ENCODE measurements at places on chromosomes 2 and 18.

DNA sequence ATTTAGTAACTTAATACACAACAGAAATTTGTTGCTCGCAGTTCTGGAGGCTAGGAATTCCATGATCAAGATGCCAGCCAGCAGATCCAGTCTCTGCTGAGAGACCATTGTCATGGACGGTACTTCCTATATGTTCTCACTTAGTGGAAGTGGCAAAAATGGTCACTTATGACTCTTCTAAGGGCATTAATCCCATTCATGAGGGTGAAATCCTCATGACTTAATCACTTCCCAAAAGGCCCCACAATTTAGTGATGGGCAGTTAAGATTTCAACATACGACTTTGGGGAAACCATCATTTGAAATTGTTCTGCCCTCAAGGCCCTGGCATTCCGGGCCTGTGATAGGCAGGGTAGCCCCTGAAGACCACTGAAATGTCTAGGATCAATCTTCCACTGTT lies 23.0 kb downstream of the BZW1 start:
- no peak for DNase-seq

DNA sequence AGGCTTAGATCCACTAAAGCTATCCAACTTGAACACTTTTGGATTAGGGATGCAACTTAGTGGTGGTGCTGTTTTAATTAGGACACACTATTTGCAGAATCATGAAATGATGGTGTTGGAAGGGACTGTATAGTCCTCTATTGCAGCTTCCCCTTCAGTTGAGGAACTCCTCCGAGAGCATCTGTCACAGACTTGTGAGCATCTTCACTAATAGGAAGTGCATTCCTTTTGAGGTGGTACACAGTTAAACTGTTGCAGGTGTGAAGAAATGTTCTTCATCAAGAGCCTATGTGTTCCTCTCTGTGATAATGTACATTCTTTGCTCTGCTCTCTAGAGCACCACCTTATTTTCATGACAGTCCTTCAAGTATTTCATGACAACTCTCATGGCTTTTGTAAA lies 197.4 kb downstream of the CAMKMT start:
- no peak for DNase-seq

DNA sequence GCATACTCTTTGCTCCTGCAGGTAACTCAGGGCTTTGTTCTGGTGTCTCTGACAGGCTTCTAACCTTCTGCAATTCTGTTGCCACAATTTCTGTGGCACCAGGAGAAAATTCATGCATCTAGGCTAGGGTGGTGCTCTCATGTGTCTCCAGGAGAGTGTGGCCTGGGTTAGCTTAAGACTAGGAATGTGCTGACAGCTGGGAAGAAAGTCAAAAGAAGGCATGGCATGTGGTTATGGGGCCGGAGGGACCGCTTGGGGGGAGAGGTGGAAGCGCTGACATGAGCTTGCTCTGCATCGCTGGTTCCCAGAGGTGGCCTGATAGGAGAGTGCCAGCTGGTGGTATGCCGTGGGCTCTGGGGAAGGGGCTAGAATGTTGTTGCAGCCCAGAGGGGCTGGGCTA lies 173.3 kb upstream of the TNP1 start:
- DNase-seq, result no peak

GRCh38 chr2:120349440-120349921 lies 3.5 kb downstream of the INHBB start:
- no peak for DNase-seq

DNA sequence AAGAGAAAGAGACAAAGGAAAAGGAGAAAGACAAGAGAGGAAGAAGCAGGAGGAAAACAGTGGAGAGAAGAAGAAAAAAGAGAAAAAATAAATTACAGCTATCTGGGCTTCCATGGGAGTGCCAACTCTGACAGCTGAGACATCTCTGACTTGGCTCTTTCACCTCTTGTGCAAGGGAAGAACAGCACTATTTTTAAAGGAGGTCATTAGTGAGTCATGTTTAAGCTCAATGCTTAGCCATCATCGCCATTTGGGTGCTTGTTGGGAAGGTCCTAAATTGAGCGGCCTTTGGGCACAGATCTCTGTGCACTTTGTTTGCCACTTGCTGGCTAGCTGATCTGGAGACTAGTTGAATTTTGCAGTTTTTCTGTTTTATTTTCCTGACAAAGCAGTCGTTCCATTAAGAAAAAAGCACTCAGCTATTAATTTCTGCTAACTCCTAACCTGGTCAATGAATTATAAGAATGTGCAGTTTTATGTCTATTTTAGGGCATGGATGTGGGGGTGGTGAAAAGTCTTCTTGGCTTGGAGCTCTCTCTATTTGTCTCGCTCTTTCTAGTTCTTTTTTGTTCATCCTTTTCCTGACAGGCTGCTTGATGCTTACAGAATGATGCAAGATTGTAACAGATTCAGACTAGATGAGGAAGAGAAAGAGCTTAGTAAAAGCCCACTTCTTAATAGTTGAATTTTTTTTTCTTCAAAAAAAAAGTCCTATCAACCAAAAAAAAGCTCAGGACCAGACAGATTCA lies 231.5 kb downstream of the SLC8A1 start:
- peak; percentile 54 for DNase-seq

GRCh38 chr2:25419678-25420242 lies 78.0 kb upstream of the DNMT3A start:
- DNase-seq, result no peak

- no peak for DNase-seq
These were observed 76.4 kb upstream of the CD226 start for GRCh38 chr18:70024093-70024492.

- DNase-seq, result no peak
These were observed 72.0 kb downstream of the ARMC9 start for GRCh38 chr2:231270221-231271114.

DNA sequence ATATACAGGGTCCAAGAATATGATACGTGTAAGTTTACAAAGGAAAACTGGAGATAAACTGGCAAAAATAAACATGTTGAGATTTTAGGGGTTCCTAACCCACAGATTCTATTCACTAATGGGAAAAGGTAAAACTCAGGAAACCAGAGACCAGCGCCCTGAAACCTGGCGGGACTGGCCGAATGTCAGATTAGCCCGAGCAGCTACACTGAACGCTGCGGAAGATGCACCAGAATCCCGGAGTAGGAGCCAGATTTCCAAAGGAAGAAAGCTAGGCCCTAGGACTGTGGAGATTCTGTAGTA lies 679 bp upstream of the WDR75 start:
- no peak for DNase-seq

GRCh38 chr2:107412981-107413380 lies 413.7 kb upstream of the RGPD4 start:
- peak; percentile 76 for DNase-seq

GRCh38 chr18:74331404-74331803 lies 15.8 kb downstream of the C18orf63 start:
- peak; percentile 40 for DNase-seq

GRCh38 chr2:223494496-223494895 lies 107.7 kb downstream of the SCG2 start:
- DNase-seq, result no peak

DNA sequence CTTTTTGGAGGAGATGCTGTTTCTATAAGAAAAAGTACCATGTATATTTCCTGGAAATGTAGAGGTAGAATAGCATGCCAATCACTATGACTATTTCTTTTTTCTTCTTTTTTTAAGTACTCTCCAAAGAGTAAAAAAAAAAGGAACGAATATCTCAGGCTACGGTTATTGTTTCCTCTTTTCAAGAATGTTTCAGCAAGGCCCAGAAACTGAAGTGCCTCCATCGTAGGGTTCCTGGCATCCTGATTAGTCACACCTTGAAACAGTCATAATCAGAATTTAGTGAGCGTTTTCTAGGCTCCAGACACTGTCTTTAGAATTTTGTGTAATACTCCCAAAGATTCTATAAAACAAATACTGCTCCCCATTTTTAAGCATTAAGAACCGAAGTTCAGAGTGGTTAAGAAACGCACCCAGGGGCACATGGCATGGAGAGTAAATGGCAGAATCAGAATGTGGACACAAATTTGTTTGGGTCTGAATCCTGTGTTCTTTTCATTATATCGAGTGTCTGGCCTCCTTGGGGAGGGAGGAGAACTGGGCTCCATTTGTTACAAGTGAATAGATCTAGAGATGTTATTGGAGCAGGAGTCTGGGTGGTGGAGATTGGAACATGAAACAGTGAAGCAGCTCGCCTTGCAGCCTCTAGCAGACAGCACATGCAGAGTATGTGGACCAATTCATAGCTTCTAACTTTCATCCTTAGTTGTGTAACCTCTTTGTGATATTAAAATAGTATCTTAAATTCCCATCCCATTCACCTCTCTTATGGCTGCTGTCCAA lies 26.7 kb downstream of the ZEB2 start:
- DNase-seq, result no peak

- DNase-seq, result no peak
These were observed 290.7 kb downstream of the SOX11 start for GRCh38 chr2:5982903-5983265.

GRCh38 chr2:241943961-241944575 lies 74.5 kb downstream of the RTP5 start:
- no peak for DNase-seq

GRCh38 chr2:6920743-6921064 lies 3.5 kb downstream of the RNF144A start:
- DNase-seq, result no peak

GRCh38 chr18:32383050-32383819 lies 87.4 kb downstream of the GAREM1 start:
- peak; percentile 83 for DNase-seq

GRCh38 chr2:233856184-233856583 lies 1.8 kb upstream of the HJURP start:
- DNase-seq, result no peak

GRCh38 chr2:118993392-118993752 lies 51.4 kb downstream of the MARCO start:
- no peak for DNase-seq

DNA sequence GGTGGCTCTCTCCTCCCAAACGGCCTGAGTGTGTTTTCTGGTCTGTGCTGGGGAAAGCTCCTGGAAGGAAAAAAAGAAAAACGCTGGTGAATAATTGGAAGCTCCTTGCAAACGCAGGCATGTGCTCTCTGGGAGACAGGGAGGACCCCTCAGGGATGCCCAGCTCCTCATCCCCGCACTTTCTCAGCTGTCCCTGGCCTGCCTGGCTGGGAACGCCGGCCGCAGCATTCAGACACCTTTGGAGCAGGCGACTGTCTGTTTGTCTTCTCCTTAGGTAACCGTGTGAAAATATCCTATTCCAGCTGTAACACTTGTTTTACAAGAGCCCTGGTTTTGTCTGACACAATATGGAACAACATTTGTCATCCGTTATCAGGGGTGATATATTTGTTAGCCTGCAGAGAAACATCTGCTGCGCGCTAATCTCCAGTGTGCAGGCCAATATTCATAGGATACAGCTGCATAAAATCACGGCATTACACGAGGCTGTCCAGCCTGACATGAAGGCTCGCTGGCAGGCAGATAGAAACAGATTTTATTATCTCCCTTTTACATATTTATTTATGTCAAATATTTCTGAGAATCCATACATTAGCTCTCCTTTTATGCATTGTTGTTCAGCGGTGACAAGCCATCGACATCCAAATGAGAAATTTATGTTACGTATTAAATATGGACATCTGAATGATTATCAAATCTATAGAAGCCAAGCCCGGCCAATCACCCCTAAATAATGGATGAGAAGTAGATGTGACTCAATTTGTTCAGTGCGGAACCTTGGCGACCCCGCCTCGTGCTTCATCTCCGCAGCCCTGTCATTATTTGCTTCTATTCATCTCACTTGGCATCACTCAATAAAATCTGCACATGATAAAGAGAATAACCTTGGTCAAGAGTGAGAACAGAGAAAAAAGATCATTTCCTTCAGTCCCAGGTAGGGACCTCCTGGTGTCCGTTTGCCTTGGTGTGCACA lies 675.1 kb upstream of the SALL3 start:
- DNase-seq, result no peak

- DNase-seq, result peak; percentile 71
These were observed 18.6 kb downstream of the ERMN start for GRCh38 chr2:157307021-157307420.

GRCh38 chr2:225779829-225780228 lies 380.3 kb downstream of the NYAP2 start:
- peak; percentile 23 for DNase-seq

GRCh38 chr2:54386585-54386984 lies 69.5 kb upstream of the SPTBN1 start:
- DNase-seq, result no peak

DNA sequence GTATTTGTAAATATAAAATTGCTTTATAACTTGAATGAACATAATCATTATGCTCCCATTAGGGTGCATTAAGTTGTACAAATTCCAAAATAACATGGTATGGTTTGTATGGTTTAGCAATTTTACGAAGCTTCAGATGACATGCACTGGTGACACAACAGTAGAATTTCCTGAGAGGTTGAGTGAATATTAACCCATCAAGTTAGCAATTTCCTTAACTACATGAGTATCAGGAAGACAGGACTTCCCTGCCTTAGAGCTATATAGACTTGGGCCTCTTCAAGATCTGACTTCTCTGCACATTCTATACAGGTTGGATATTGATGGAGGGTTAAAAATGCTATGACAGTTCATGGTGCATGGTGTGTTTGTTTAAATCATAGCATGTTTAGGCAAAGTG lies 60.2 kb downstream of the ZC3H6 start:
- no peak for DNase-seq

- DNase-seq, result no peak
These were observed 63.6 kb upstream of the PGAP1 start for GRCh38 chr2:196990092-196990491.

GRCh38 chr18:11500153-11501122 lies 109.0 kb upstream of the SLC35G4 start:
- peak; percentile 95 for DNase-seq

DNA sequence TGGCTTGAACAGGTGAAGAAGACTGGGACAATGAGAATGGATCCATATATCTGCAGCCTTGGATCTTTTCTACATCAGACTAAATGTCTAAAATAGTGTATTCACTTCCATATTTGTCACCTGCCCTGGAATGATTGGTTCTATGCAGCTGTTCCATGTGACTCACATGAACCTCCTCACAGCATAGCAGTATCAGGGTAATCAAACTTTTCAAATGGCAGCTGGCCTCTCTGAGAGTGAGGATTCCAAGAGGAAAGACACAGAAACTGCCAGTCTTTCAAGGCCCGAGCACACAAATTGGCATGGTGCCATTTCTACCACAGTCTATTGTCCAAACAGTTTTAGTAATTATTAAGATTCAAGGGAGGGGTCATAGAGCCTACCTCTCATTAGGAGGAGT lies 859.3 kb downstream of the BCL11A start:
- no peak for DNase-seq

DNA sequence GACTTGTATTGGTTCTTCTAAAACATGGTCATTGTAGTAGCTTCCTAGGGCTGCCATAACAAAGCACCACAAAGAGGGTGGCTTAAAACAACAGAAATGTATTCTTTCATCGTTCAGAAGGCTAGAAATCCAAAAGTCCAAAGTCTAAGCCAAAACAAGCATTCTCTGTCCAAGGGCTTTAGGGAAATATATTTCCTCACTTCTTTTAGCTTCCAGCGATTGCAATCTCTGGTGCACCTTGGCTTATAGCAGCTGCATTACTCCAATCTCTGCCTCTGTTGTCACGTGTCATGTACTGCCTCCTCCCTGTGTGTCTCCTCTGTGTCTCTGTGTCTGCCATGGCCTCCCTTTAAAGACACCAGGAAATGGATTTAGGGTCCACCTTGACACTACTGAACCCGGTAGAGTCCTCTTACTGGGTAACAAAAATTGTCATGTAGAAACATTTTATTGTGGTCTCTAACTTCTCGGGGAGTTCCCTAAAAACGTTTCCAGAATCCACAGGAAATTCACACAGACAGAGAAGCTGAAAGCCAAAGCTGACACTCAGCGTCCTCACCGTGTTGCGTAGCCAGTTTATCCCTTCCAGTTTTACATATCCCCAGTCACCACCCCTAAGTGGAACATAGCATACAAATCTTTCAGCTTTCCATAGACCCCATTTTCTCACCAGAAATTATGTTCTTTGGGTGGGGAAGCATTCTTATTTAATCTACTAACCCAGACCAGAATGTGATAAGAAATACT lies 20.7 kb upstream of the TTN start:
- DNase-seq, result no peak

All from fibroblast of skin of right quadriceps (primary cell).